Stimulated activated CD8-positive, alpha-beta memory T cell treated with anti-CD3 and anti-CD28 coated beads, Interleukin-2, amount 100 ng/mL, for 1 hour (primary cell): ENCODE measurements at places on chromosomes 1 and 21.

DNA sequence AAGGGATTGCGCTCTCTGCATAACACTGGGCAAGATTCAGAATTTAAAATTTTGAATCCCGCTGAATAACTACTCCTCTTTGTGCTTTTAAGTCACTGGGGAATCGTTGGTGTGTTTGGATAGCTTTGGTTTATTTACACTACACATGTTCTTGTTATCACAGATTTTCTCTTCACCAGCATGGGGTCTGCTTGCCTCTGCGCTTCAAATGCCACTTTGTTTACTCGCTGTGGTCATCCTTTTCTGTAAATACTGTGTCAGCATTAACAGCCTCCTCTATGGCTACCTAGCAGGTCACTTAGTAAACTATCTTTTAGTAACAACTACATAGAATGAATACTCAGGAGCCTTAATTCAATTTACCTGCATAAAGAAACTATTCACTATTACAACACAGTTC is 14.4 kb upstream of the KCNH1 start:
- no peak for DNase-seq

DNA sequence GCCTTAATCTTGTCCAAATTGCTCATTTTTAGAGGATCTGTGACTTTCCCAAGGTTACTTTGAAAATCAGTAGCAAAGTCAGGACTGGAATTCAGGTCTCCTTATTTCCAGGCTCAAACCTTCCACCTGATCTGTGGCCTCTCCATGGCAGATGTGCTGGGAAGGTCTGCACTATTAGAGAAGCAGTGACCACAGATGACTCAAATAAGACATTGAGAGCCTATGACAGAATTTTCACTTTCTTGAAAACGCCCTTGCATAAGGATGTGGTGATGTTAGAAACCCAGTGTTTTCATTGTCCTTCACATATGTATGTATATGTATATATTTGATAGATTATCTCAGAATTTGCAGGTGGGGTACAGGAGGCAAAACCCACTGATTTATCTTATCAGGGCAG is 45.3 kb downstream of the TTC39A start:
- DNase-seq: no peak

DNA sequence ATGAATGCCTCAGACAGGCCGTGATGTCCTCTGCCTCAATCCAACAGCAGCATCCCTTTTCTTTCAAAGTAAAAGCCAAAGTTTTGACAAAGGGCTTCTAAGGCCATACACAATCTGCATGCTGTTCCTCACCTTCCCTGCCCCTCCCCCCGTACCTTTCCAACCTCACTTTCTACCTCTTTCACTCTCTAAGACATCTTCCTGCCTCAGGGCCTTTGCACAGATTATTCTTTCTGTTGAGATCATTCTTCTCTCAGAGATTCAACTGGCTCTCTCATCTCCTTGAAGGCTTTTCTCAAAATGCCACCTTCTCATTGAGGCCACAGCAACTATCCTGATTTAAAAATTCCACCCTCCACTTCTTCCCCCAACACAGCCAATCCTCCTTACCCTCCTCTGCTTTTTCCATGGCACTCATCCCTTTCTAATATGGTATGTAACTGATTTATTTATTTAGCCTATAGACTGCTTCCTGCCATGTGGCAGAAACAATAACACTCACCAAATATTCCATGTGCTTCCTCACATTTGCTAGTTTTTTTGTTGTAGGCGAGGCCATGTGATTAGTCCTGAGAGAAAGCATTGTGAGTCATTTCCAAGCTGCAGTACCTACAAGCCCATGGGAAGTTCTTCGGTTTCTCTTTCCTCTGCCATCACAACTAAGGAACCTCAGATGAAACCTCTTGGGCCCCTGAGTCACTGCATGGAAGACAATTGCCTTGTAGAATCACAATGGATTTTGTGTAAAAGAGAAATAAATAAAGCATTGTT is 58.7 kb upstream of the GADD45A start:
- DNase-seq: no peak

- DNase-seq: no peak
These were observed 27.2 kb upstream of the MAN1A2 start for GRCh38 chr1:117339866-117340700.

- DNase-seq: no peak
These were observed 178.5 kb upstream of the FMN2 start for GRCh38 chr1:239913141-239913585.
